HT1080 (cell line): ENCODE measurements at places on chromosomes 16 and 17.

GRCh38 chr17:27456681-27457359 lies 572 bp downstream of the KSR1 start:
- DNase-seq = no peak

GRCh38 chr16:17476414-17477259 lies 5.9 kb upstream of the XYLT1 start:
- DNase-seq = peak; percentile 12

- DNase-seq = no peak
Measured at GRCh38 chr17:43085474-43085873, 39.7 kb downstream of the BRCA1 start.

- DNase-seq = no peak
Measured at GRCh38 chr16:86051368-86052114, 152.6 kb downstream of the IRF8 start.

DNA sequence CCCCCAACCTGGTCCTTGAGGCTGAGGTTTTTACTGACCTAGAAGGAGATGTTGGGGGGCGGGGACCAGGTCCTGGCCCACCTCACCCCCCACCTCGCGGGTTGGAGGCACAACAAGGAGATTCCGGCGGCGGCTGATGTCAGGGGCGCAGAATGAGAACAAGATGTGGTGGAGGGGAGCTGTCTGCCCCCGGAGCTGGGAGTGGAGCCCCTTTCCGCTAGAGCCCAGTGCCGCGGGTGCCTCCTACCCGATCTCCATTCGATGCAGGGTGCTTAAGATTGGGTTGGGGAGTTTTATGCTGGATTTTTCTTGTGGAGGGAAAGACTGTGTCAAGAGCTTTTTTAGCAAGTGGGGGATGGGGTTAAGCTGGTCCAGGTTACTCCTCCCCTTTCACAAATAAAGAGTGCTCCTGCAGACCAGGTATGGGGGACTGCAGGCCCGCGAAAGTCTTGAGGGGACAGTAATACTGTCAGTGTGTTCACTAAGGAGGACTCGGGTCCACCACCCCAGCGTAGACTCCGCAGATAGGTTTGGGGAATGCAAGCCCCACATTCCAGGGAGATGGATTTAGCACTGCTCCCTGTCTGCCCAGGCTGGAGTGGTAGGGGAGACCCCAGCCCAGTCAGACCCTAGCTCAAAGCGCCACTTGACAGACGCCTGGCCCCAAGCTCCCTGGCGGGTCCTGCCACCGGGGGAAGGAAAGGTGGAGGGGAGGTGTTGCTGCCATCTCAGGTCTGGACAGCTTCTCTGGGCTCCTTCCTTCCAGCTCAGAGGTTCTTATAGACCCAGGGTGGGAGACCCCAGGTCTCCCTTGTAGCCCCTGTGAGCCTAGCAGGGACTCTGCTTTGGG lies 2.0 kb downstream of the CACNA1G start:
- DNase-seq = no peak

- DNase-seq = peak; percentile 97
Measured at GRCh38 chr17:49146620-49147306, 14.2 kb downstream of the B4GALNT2 start.

DNA sequence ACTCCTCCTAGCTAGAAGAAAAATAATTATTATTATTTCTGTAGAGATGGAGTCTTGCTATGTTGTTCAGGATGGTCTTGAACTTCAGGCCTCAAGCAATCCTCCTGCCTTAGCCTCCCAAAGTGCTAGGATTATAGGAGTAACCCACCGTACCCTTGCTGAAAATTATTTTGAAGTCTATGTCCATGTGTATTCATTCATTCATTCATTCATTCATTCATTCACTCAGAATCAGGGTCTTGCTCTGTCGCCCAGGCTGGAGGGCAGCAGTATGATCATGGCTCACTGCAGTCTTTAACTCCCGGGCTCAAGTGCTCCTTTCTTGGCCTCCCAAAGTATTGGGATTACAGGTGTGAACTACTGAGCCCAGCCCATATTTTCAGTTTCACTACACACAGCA lies 4.1 kb downstream of the SLC7A6OS start:
- no peak for DNase-seq

- peak; percentile 45 for DNase-seq
Measured at GRCh38 chr16:68086336-68086841, 1.2 kb downstream of the NFATC3 start.

GRCh38 chr17:43418441-43419374 lies 19.9 kb downstream of the ARL4D start:
- peak; percentile 94 for DNase-seq

GRCh38 chr17:73476890-73477350 lies 165.1 kb upstream of the CDC42EP4 start:
- no peak for DNase-seq

DNA sequence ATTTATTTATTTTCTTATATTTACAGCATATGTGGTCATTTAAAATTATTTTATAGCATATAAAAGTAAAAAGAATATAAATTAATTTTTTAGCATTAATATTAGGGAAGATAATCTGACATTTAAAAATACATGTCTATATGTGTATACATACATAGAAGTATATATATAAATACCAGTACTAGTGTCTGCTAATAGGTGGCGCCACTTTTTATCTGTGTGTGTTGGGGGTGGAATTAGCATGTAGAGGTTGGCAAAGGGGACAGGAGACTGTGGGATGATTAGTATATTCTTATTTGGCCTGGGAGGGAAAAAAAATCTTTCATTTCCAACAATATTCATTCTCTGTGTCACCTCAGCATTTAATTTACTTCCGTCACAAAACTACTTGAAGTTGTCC lies 359.1 kb downstream of the WWOX start:
- DNase-seq = no peak

- no peak for DNase-seq
Measured at GRCh38 chr16:81482329-81483063, 37.9 kb downstream of the CMIP start.

DNA sequence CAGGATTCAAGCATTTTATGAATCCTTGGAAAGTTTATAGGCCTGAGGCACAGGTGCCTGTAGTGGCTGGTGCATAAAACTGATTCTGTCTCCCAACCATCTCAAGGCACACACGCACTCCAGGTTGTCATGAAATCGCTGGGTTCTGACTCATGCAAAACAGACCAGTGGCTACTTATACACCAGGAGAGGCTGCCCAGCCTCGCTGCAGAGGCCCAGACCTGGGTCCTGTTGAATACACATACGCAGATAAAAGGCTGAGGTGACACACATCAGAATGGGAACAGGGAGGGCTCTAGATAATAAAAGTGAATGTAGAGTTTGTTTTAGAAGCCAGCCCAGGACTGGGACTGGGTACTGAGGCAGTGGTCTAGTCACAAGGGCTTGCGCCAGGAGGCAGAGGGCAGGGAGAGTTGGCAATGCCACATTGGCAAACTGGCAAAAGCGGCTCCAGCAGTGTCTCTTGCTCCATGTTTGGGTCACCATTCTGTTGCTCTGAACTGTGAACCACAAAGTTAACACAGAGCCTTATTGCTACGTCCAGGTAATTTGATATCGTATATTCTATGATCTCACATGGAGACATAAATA lies 13.6 kb downstream of the OR1D5 start:
- peak; percentile 34 for DNase-seq

DNA sequence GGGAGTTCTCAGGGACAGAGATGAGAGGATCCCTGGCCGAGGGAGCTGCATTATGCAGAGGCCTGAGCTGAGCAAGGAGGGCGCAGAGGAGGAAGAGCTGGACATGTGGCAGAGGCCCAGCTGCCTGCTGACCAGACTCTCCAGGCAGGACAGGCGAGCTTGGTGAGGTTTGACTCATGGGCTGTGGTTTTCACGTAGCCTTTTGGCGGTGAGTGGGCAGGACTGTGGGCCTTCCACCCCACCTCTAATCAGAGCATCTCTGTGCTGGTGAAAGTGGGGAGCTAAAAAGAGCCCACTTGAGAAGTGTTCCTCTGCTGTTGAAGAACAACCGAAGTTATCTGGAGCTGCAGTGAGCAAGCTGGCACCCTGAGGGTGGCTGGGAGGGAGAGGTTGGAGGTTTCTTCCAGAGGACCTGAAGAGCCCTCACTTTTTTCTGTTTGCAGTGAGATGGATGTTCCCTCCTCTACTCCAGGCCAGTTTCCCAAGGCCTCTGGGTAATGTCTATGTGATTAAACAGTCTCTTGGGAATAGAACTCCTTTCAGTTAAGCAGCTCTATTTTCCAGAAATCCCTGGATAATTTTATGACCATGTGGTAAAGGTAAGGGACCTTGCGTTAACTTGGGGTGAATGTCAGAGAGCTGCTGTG lies 11.9 kb downstream of the EPN2 start:
- peak; percentile 83 for DNase-seq

GRCh38 chr16:51312363-51313150 lies 161.5 kb upstream of the SALL1 start:
- no peak for DNase-seq

GRCh38 chr16:1057252-1057932 lies 15.2 kb upstream of the SSTR5 start:
- DNase-seq = no peak

DNA sequence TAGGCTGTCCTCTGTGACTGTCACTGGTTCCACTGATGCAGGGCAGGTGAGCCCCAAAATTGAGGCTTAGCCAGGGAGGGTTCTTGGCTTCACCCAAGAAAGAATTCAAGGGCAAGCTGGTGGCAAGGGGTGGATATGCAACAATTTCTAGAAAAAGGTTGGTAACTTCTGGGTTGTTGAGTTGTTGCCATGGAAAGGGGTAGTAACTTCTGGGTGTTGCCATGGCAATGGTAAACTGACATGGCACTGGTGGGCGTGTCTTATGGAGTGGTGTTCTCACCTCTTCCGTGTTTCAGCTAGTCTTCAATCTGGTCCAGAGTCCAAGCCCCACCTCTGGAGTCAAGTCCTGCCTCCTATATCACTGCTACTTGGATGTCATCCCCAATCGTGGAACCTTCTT lies 9.5 kb upstream of the GUCY2D start:
- peak; percentile 14 for DNase-seq

- no peak for DNase-seq
Measured at GRCh38 chr16:11621920-11622651, 35.4 kb upstream of the LITAF start.

DNA sequence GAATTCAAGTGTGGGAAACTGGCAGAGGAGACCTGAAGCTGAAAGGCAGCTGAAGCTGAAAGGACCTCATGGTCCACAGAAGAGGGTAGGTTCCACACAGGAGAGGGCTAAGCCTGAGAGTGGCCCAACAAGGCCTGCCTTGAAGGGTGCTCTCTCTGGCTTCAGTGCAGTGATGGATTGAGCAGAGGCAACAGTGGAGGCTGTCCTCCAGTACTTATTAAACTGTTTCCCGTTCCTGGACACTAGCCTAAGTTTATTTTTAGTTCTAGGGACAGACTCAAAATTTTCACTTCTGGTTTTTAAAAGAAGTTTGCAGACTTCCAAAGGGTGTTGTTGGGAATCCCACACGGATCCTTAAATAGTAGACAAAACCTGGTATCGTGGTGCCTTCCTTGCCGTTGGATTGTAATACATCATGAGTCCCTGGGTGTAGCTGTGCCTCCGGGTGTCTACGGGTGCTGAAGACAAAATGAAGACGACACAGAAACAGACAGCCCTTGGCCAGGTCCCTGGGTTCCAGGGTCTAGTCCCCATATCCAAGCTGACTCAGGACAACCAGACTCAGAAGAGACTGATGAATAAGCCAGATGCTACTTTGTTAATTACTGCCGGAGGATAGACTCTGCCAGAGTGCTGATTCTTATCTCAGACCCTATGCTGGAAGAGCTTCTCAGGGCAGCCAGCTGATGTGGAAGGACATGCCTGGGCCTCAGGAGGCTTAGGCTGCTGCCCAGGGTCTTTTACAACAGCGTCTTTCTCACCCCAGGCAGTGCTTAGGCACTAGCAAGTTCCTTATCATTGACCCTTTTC lies 7.1 kb upstream of the CMTM4 start:
- DNase-seq = no peak

- DNase-seq = no peak
Measured at GRCh38 chr17:50764734-50765149, 2.6 kb downstream of the ANKRD40CL start.

DNA sequence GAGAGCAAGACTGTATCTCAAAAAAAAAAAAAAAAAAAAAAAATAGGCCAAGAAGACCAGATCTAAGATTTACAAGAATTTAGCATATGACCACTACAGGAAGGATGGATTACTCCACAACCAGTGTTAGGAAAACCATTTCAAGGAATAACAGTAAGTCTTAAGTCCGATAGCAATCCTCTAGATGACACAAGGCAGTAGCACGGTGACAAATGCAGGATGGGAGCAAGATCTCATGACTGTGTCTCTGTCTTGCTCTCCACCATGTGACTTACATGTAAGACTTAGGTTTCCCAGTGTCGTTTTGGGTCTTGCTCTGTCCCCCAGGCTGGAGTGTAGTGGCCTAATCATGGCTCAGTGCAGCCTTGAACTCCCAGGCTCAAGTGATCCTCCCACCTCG lies 27.8 kb downstream of the C16orf96 start:
- DNase-seq = no peak

DNA sequence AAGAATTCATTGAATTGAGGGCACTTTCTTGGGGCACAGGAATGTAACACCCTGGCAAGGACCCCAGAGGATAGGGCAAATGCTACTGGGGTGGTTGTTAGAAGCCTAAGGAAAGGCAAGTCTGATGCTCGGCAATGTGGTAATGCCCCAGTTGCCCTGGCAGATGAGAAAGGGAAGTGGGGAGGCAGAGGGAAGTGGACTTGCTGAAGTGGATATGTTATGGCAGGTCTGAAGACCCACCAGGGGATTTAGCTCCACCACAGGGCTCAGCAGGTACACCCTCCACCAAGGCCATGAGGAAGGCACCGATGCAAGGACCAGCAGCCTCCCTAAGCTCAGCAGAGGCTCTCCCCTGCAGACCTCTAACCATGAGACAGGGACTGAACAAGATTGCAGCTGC lies 184.8 kb downstream of the IRX5 start:
- DNase-seq = no peak

- no peak for DNase-seq
Measured at GRCh38 chr16:85753559-85753958, 2.7 kb upstream of the C16orf74 start.

GRCh38 chr17:64056269-64057005 lies 36.0 kb upstream of the ICAM2 start:
- DNase-seq = no peak

GRCh38 chr17:77441940-77442339 lies 301.2 kb downstream of the SEC14L1 start:
- DNase-seq = no peak

DNA sequence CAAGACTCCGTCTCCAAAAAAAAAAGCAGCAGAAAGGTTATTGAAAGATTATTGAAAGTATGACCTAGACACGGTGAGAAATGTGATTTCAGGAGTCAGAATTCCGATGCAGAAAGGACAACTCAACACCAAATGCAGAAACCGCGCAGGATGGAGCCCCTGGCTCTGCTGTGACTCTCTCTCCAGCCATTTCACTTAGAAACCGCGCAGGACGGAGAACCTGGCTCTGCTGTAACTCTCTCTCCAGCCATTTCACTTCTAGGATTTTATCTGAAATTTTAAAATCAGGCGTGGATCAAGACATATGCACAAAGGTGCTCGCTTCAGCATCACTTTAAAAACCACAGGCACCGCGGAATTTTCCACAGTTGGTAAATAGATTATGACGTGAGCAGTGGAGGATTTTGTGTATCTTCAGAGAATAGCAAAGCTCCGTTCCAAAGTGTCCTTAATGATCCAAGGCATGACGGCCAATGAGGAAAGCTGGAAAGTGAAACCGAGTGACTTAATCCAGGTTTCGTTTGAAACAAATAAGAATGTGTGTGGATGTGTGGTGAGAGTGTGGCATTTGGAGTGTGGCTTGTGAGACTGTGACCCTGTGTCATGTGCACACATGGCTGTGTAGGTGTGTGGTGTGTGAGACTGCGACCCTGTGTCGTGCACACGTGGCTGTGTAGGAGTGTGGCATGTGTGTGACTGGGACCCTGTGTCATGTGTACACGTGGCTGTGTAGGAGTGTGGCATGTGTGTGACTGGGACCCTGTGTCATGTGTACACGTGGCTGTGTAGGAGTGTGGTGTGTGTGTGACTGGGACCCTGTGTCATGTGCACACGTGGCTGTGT lies 9.5 kb downstream of the UTS2R start:
- no peak for DNase-seq
